GDM1 (cell line): ENCODE measurements at places on chromosomes 1 and 21.

DNA sequence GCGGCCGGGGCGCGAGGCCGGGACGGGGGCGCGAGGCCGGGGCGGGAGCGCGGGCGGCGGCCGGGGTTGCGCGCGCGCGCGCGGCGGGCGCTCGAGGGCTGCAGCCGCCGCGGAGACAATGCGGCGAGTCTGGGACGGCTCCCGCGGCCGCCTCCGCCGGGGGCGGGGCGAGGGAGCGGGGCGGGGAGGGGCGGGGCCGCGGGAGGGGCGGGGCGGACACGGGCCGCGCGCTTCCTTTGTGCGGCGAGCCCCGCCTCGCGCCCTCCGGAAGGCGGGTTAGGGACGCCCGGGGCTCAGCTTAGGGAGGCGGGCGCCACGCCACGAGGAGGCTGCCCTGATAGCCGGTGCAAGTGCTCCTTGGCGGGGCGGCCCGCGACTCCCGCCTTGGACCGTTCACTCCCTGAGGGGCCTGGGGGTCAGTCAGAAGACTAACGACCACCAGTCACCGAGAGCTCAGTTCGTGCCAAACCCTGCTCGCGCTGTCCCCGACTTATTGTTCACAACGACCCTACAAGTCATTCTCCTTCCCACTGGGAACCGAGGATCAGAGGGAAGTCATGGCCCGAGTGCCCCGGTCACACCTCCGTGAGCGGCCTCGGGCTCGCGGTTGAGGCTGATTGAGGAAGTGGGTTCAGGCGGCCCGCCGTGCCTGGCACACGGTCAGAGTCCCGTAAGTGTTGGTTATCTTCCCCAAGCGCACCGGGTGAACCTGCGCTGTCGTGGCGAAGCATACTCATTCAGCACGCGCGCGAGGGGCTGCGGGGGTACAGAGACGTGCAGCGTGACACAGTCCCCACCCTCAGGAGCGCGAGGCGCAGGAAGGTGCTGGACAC, 29.1 kb upstream of the A3GALT2 start:
- peak; percentile 78 for DNase-seq

DNA sequence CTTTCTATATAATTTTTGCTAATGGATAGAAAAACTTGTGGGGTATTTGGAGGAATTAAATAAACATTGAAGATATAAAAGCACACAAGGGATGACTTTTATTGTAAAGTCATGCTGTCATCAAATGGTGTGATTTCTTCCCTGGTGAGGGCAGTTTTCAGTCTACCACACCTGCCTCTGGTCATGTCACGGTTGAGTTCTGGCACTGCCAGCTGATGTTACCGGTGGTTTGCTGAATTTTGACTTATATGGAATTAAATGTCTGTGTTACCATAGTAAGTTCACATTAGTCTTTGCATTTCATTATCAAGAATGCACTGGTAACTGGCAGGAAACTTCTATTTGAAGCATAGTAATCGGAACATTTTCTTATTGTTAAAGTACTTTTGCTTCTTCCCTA, 13.4 kb downstream of the S1PR1 start:
- DNase-seq: no peak

DNA sequence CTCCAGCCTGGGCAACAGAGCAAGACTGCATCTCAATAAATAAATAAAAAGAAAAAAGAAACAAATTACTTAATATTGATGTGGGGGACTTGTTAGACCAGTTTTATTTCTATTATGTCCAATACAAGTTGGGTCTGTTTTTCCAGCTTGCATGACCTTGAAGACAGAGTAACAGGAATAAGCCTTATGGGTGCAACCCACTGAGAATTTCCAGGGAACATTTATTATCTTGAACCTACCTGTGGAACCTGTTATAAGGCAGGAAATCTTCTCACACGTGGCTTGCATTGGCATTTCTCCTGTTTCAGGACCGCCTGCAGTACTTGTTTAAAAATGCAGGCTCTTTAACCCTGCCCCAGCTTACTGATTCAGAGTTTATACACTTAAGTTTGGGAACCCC, 64.0 kb downstream of the ZBTB17 start:
- DNase-seq: no peak

DNA sequence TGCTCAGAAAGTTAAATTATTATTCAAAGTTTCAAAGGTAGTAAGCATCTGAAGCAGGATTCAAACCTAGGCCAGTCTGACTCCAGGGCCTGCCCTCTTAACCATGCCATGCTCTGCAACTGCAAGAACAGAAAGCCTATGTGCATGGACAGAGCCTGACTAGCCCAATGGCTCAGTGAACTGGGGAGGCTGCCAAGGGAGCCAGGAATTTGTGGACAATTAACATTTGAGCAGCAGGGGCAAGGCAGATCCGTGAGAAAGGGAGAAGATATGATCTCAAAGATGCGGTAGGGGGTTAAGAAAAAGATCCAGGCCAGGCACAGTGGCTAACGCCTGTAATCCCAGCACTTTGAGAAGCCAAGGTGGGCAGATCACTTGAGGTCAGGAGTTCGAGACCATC, 6.5 kb upstream of the ATP1A4 start:
- no peak for DNase-seq

- no peak for DNase-seq
Observed at GRCh38 chr21:25586326-25586725, 21.0 kb downstream of the MRPL39 start.
